Activated CD4-positive, alpha-beta T cell treated with anti-CD3 and anti-CD28 coated beads for 24 hours (primary cell): ENCODE measurements at places on chromosomes 16 and 17.

DNA sequence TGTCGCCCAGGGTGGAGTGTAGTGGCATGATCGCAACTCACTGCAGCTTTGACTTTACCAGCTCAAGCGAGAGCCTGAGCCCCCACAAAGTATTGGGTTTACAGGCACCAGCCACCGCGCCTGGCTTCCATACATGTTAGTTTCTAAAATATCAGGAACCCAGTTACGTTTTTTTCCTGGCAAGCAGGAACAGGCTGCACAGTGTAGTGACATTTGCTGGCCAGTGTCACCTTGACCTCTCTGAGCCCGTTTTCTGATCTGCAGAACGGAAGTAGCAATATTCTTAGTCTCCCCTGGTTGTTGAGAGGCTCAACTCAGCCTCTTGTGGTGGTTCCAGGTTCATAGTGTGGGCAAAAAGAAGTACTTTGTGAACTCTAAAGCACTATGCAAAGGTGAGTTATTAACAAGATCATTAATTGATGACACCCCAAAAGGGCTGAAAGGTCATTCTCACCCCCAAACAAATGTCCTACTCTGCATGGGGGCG is 15.6 kb downstream of the IGF2BP1 start:
- no peak for DNase-seq

DNA sequence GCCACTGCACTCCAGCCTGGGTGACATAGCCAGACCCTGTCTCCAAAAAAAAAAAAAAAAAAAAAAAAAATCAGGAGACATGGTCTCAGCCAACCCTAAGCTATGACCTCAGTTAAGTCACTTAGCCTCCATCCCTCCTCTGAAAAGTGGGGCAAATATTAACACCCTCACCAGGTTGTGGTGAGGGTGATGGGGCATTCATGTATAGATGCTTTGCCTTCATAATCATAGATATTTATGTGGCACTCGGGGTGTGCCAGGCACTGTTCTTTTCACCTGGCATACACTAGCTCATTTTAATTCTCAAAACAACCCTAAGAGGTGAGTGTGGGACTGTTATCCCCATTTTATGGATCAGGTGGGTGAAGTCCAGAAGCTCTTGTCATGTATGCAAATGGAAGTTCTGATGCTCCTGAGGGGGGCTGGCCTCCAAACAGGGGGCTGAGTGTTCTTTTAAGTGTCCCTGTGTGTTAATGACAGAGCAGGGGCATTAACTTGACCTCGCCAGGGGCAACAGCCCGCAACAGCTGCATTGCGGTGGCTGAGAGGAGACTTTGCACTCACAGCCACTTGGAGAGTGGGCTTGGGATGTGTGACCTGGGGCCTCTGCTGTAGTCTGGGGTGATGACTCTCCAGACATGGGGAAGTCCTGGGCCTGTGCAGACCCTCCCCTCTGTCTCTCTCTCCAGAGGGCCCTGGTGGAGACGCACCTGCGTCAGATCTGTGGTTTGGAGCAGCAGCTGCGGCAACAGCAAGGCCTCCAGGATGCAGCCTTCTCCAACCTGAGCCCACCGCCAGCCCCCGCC is 4.1 kb downstream of the TBKBP1 start:
- DNase-seq, result no peak

- DNase-seq, result no peak
Observed at GRCh38 chr16:55367301-55367811, 43.4 kb downstream of the IRX6 start.

DNA sequence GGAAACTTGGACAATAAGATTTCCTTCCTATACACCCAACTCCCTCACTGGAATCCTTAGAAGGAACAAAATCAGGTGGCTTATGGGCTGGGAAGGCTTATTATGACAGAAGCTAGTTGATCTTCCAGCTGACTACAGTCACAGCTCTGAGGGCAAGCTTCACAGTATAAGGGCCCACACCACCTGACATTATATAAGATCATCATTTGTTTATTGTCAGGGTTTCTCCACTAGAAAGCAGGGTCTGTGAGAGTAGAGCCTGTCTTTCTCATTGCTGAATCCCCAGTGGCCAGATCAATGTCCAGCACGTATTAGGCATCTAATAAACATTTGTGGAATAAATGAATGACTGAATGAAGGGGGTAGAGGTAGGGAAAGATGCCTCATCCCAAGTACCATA is 57.8 kb upstream of the PHOSPHO1 start:
- no peak for DNase-seq

DNA sequence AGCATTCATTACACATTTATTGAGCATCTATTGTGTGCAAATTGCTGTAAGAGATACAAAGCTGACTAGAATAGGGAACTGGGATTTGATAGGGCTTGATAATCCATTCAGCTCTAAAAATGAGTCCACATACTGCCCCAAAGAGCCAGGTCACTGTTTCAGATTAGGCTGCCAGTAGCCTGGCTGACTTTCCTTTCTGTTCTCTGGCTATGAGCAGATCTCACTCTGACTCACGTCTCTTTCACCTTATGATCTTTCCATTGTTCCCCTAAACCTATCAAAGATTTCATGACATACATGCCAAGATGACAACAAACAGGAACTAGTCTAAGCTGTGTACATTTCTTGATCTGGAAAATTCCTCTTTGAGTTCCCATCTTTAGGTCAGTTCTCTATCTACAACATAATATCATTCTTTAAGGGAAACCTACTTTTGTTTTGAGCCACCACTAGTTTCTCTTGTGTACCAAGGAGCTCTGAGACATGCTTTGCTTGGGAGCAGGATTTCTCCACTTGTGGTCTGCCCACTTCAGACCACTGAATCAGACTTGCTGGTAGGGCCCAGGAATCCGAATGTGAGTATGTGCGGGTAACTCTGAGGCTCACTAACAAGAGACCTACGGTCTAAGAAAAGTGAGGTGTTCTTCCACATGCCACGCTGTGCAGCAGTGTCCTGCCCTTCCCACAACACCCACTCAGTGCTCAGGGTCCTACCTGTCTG is 40.9 kb upstream of the ICAM2 start:
- no peak for DNase-seq

GRCh38 chr16:57940382-57940966 is 30.5 kb downstream of the CNGB1 start:
- no peak for DNase-seq

DNA sequence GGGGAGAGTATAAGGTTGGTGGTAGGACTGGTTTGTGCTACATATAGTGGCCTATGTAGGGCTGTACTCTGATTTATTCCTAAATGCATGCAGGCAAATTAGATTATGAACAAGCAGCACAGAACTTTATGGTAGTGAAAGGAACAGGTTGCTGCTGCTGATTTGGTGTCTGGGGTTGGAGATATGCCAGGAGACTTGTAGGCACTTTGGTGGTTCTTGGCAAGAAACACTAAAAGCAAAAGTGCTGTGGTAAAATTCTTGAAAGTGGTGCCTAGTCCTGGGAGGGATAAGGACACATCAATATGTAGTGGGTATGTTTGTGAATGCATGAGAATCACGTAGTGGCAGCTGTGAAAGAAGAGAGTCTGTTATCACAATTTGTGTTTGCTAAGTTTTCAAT is 2126.0 kb downstream of the TP53TG3F start:
- no peak for DNase-seq

DNA sequence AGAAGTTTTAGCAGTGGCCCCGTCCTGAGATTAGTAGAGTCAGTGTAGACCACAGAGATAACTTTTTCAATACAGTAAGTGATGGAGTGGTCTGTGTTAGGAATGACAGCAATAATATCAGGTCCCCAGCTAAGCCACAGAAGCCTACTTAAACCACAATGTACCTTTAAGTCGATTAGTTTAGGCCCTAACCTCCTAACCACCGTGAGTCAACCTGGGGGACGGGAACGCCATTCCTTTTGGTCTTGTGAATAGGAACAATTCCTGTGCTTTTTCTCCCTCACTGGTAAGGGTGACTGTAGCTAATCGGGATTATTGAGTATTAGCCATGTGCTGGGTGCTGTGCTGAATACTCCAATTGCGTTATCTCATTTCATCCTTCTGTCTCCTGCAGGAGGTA is 14.0 kb downstream of the YPEL2 start:
- no peak for DNase-seq

- DNase-seq, result no peak
Observed at GRCh38 chr16:2914233-2914632, 2.5 kb downstream of the FLYWCH1 start.

GRCh38 chr16:57530104-57530521 is 6.3 kb downstream of the CCDC102A start:
- DNase-seq, result peak; percentile 50

- no peak for DNase-seq
Observed at GRCh38 chr17:13601776-13602551, at the start of gene HS3ST3A1. HS3ST3A1 (minus strand) TSS chr17:13601929; CDS start chr17:13601129, 800 bp downstream.

DNA sequence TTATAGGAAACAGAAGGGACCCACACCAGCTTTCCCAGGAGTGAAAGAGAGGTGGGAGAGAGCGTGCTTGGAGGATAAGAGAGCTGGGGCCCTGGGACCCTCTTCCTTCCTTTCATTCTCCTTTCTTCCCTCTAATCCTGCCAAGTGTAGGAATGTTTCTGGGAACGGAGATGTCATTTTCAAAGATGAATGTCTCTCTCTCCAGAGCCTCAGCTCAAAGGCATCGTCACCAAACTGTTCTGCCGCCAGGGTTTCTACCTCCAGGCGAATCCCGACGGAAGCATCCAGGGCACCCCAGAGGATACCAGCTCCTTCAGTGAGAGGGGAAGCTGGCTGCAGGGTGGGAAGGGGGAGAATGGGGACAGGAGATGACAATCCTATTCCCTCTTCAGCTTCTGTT is 2.0 kb downstream of the FGF11 start:
- DNase-seq, result no peak

- DNase-seq, result no peak
Observed at GRCh38 chr17:74374858-74375257, 7.6 kb downstream of the GPR142 start.

DNA sequence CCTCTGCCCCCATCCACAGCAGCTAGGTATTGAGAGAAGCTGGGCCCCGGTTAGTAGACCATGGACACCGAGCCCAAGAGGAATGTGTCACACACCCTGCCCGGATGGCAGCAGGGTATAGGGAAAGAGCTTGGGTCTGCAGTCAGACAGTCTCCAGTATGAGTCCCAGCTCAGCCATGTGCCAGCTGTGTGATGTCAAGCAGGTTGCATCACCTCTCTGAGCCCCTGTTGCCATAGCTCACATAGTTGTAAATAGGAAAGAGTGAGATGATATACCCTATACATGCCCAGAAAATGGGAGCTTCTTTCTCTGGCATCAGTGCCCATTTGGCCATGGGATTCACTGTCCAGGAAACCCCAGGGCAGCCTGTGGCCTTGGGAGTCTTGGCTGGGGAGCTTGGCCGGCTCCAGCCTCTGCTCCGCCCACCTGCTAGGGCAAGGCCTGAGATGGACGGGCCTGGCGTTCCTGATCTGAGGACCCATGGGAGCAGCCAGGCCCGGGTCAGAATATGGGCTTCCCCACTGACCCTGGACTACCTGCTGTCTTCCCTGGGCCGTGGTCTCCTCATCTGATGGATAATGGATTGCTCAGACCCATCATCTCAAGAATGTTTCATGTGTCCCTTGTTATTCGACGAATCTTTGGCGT is 13.2 kb downstream of the CD300LG start:
- no peak for DNase-seq

DNA sequence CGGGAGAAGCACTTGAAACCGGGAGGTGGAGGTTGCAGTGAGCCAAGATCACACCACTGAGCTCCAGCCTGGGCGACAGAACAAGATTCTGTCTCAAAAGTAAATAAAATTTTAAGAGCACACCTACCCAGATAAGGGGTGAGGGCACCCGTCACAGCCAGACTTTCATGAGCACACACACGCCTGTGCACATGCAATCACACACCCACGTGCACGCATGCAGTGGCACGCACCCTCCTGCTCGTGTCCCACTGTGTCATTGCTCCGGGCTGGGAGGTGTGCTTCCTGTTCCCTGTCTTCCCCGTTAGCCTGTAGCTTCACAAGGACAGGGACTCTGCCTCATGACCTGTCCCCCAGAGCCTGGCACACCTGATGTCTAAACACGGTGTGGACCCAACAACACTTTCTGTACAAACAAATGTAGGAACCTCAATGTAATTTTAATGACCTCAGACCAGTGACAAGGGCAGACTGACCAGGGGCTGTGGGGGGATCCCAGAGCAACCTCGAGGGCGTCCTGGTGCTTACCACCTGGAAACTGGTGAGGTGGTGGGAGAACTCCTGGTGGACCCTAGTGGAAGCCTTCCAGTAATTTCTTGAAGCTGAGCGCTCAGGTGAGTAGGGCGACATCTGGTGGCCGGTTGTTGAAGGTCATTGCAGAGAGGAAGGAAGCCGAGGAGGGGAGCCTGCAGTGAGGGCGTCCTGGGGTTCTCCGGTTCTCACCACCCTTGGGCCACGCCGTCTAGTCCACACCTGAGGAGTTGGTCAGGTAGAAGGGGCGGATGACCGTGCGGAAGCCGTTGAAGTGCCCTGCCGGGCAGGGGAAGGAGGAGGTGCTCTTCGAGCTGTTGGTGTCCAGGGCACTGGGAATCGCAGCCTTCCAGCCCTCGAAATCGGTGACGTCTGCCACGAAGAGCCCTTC is 8.6 kb downstream of the LGALS3BP start:
- DNase-seq, result peak; percentile 73

- no peak for DNase-seq
Observed at GRCh38 chr17:30238387-30239088, 3.0 kb upstream of the SLC6A4 start.

- no peak for DNase-seq
Observed at GRCh38 chr17:58576679-58577367, 62.4 kb upstream of the MTMR4 start.

- peak; percentile 61 for DNase-seq
Observed at GRCh38 chr17:38727736-38728135, 2.4 kb upstream of the CISD3 start.

DNA sequence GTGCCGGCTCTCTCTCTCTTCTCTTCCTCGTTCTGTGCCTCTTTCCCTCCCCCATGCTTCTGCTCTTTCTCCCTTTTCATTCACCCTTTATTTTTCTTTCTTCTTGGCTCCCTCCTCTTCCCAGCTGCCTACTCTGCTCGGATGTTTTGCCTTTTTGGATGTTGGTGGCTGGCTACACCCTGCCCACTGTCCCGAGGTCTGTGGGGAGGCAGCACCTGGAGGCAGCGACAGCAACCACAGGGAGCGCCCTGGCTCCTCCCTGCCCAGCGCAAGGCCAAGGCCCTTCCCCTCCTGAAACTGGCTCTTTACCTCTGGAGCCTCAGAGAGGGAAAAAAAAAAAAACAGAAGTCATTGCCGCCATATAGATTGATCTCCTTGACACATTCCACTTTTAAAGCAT is 20.0 kb downstream of the CLUAP1 start:
- DNase-seq, result no peak

- DNase-seq, result no peak
Observed at GRCh38 chr16:85158743-85159178, 46.5 kb upstream of the CIBAR2 start.

- no peak for DNase-seq
Observed at GRCh38 chr16:17538927-17539326, 68.2 kb upstream of the XYLT1 start.
